ENCODE measurements at places on chromosomes 1 and 21.
A peak's percentile ranks its signal among the peaks of the same experiment; 100 is the strongest.

- DNase-seq: no peak
Measured at GRCh38 chr1:212035835-212036605, 472 bp downstream of the DTL start.

- DNase-seq: peak; percentile 78
Measured at GRCh38 chr1:20405893-20406604, 80.0 kb downstream of the CAMK2N1 start.

- DNase-seq: no peak
Measured at GRCh38 chr1:23526329-23527041, 4.5 kb downstream of the E2F2 start.

DNA sequence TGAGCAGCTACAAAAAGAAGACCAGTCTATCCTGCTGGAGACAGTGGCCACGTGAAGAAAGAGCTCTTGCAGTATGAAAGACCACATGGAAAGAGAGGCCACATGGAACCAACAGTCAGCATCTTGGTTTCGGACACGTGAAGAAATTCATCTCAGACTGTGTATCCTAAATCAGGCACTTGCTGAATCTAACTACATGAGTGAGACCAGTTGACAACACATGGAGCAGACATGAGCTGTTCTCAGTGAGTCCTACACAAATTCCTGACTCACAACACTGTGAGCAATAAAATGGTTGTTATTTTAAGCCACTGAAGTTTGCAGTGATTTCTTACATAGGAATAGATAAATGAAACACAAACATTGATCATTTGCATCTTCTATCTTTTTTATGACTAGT lies 2.4 kb upstream of the TAF1A start:
- DNase-seq: peak; percentile 26

GRCh38 chr1:225338545-225338944 lies 89.3 kb downstream of the LBR start:
- DNase-seq: no peak

Measured in GM03348 (cell line).